ENCODE measurements at places on chromosomes 12 and 14.

DNA sequence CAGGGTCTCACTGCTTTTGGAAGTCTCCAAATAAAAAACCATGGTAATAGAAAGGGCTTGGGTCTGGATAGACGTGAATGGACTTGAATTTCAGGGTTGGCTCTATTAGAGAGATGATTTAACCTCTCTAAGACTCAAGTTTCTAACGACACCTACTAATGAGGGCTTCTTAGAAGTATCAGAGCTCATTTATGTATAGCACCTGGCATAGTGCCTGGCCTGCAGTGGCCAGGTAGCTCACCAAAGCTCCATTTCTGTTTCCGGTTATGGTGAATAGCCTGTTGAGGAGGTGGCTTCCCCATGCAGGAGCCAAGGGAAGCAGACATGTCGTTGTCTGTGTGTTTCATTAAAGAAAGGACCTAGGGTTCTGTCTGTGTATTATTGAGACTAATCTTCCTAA is 108.6 kb downstream of the ETV6 start:
- no peak for DNase-seq

- no peak for DNase-seq
Measured at GRCh38 chr12:49582201-49582600, 14.3 kb upstream of the MCRS1 start.

- DNase-seq: no peak
Measured at GRCh38 chr14:24351517-24351916, 11.7 kb upstream of the RIPK3 start.

- DNase-seq: no peak
Measured at GRCh38 chr14:68477461-68478085, 315.3 kb downstream of the ZFP36L1 start.

- DNase-seq: no peak
Measured at GRCh38 chr12:40870981-40871380, 178.7 kb downstream of the CNTN1 start.

- no peak for DNase-seq
Measured at GRCh38 chr14:61530896-61531295, 164.4 kb upstream of the HIF1A start.

GRCh38 chr14:58646479-58646878 is 8.7 kb downstream of the DACT1 start:
- DNase-seq: no peak

- no peak for DNase-seq
Measured at GRCh38 chr14:21476523-21476924, 235 bp downstream of the RAB2B start.

- no peak for DNase-seq
Measured at GRCh38 chr14:78399316-78399889, 229.2 kb downstream of the NRXN3 start.

GRCh38 chr14:29637411-29637810 is 290.2 kb downstream of the PRKD1 start:
- DNase-seq: no peak

DNA sequence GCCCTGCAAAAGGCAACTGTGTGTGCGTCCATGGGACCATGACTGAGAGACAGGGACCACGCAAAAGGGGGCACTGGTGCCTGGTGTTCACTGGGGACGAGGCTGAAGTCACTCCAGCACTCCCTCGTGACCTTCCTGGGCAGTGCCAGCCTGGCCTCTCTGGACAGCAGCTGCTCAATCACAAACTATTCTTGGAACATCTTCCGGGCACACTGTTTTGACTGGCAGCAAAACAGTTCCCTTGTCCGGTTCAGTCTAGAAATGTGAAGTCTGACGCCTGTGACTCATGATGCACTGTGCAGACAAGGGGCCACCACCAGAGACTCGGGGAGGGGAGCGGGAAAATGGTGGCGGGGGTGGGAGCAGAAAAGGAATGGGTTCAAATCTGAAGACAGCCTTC is 20.8 kb downstream of the SNRNP35 start:
- DNase-seq: no peak
